HFFc6 (cell line): ENCODE measurements at places on chromosomes 13 and 19. TPM values are rescaled to one million over a fixed set of nuclear protein-coding genes. Genes with fewer than 3 reads are reported as not detected.

The LRRC63 gene
- total RNA-seq: not detected in 3 replicates

GRCh38 chr13:20491926-20492435 is 33.7 kb downstream of the CRYL1 start:
- DNase-seq: no peak
- H3K27me3 ChIP-seq: no peaks in the 10 kb centered on the region; the same call in 1 of the 2 replicates
- no peak overlapping the region for H3K4me3 ChIP-seq
- H3K4me1 ChIP-seq: peaks cover 20% of the 10 kb centered on the region
- no peaks in the 10 kb centered on the region for H3K36me3 ChIP-seq

The DAND5 gene
- total RNA-seq: not detected in 3 replicates

The ATP7B gene
- total RNA-seq: 0.94 to 3.2 TPM (median 3.1 TPM) in 3 replicates

DNA sequence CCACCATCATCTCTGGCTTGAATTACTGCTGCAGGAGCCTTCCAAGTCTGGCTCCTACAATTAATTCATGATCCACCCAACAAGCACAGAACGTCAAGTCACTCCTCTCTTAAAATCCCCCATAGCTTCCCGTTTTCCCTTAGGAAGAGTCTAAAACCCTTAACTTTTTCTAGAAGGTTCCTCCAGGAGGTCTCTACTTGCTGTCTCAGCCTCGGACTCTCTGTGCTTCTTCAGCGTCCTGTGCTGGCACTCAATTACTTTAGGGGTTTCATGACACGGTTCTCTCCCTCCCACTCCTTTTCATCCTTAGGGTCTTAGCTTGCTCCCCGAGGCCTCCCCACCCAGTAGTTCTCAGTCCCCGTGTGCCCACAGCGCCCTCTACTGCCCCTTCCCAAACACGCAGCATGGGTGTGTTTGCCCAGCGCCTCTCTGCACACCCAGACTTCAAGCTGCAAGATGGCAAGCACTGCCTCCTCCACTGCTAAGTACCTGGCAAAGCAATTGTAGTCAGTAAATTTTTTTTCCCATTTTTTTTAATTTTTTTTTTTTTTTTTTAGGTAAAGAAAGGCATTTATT is 25.8 kb upstream of the MAP3K10 start:
- H3K27ac ChIP-seq: no peak overlapping the region
- no peaks in the 10 kb centered on the region for H3K36me3 ChIP-seq
- H3K27me3 ChIP-seq: peaks cover 11% of the 10 kb centered on the region
- peaks cover 7% of the 10 kb centered on the region for H3K4me1 ChIP-seq
- no peak overlapping the region for H3K4me3 ChIP-seq

- no peak for DNase-seq
- H3K36me3 ChIP-seq: peaks cover 33% of the 10 kb centered on the region
- H3K4me1 ChIP-seq: peaks cover 89% of the 10 kb centered on the region
- peak overlapping the region; percentile 80 for H3K4me3 ChIP-seq
These were observed 22.2 kb downstream of the RASA3 start for GRCh38 chr13:114110091-114110829.

The RASAL3 gene
- not detected in 3 replicates for total RNA-seq

The ZNF135 gene
- 0.09 to 0.12 TPM in 2 of 3 replicates, not detected in the other for total RNA-seq

The MIR17HG gene
- 0.51 to 1.1 TPM (median 0.99 TPM) in 3 replicates for total RNA-seq

The PSG4 gene
- 0.26 to 0.53 TPM (median 0.32 TPM) in 3 replicates for total RNA-seq

The CEACAM7 gene
- not detected in 3 replicates for total RNA-seq

The RTBDN gene
- total RNA-seq: not detected in 3 replicates

DNA sequence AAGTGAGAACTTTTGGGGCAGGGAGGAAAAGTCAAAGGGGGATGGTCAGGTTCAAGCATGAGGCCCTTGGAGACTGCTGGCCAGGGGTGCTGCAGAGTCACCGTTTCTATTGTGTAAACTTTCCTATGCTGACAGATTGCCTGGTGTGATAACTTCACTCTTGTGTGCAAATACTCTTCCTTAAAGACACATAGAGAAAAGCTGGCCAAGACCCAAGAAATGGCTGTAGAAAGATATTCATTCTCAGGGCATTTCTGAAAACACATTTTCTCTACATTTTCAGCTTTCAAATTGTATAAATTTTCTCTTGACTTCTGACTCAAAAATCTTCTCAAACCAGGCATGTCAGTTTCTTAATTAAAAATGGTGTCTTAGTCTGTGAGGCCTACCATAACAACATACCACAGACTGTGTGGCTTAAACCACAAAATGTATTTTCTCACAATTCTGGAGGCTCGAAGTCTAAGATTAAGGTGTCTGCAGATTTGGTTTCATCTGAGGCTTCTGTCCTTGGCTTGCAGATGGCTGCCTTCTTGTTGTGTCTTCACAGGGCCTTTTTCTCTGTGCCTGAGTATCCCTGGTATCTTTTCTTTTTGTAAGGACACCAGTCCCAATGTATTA is 304.5 kb downstream of the KCNRG start:
- peak overlapping the region; percentile 58 for H3K27ac ChIP-seq
- DNase-seq: peak; percentile 28
- 0 out of 2 replicates have a peak overlapping the region, but pooled peaks have one; percentile 1 for H3K4me3 ChIP-seq
- peaks cover 37% of the 10 kb centered on the region for H3K4me1 ChIP-seq
- H3K36me3 ChIP-seq: no peaks in the 10 kb centered on the region; the same call in 1 of the 2 replicates

GRCh38 chr13:46535825-46536224 is 17.1 kb upstream of the LRCH1 start:
- no peak overlapping the region for H3K27ac ChIP-seq
- no peaks in the 10 kb centered on the region for H3K36me3 ChIP-seq
- H3K4me1 ChIP-seq: peaks cover 2% of the 10 kb centered on the region
- peaks cover 5% of the 10 kb centered on the region; the same call in 1 of the 2 replicates for H3K27me3 ChIP-seq
- H3K4me3 ChIP-seq: no peak overlapping the region

The KLK13 gene
- total RNA-seq: not detected in 3 replicates

GRCh38 chr13:99322297-99323103 is 15.3 kb upstream of the GPR183 start:
- peak overlapping the region; percentile 89 for H3K27ac ChIP-seq
- H3K4me1 ChIP-seq: peaks cover 64% of the 10 kb centered on the region
- peaks cover 2% of the 10 kb centered on the region; the same call in 1 of the 2 replicates for H3K27me3 ChIP-seq

- H3K36me3 ChIP-seq: no peaks in the 10 kb centered on the region
- DNase-seq: no peak
- H3K4me1 ChIP-seq: no peaks in the 10 kb centered on the region
- H3K27me3 ChIP-seq: peaks cover 1% of the 10 kb centered on the region; the same call in 1 of the 2 replicates
- H3K27ac ChIP-seq: no peak overlapping the region
These were observed 1042.5 kb upstream of the SPRY2 start for GRCh38 chr13:81383444-81383843.

GRCh38 chr19:6730941-6731670 is 6.3 kb downstream of the GPR108 start:
- H3K4me1 ChIP-seq: peaks cover 4% of the 10 kb centered on the region
- H3K27me3 ChIP-seq: no peaks in the 10 kb centered on the region; the same call in 1 of the 2 replicates
- no peak for DNase-seq
- no peak overlapping the region for H3K27ac ChIP-seq
- peaks cover 13% of the 10 kb centered on the region for H3K36me3 ChIP-seq
- no peak overlapping the region for H3K4me3 ChIP-seq

- no peak overlapping the region for H3K27ac ChIP-seq
- no peak overlapping the region for H3K4me3 ChIP-seq
- H3K36me3 ChIP-seq: no peaks in the 10 kb centered on the region
- no peaks in the 10 kb centered on the region for H3K4me1 ChIP-seq
- DNase-seq: no peak
- H3K27me3 ChIP-seq: peaks cover 2% of the 10 kb centered on the region; the same call in 1 of the 2 replicates
These were observed 85.2 kb downstream of the FOXO1 start for GRCh38 chr13:40581277-40581579.

DNA sequence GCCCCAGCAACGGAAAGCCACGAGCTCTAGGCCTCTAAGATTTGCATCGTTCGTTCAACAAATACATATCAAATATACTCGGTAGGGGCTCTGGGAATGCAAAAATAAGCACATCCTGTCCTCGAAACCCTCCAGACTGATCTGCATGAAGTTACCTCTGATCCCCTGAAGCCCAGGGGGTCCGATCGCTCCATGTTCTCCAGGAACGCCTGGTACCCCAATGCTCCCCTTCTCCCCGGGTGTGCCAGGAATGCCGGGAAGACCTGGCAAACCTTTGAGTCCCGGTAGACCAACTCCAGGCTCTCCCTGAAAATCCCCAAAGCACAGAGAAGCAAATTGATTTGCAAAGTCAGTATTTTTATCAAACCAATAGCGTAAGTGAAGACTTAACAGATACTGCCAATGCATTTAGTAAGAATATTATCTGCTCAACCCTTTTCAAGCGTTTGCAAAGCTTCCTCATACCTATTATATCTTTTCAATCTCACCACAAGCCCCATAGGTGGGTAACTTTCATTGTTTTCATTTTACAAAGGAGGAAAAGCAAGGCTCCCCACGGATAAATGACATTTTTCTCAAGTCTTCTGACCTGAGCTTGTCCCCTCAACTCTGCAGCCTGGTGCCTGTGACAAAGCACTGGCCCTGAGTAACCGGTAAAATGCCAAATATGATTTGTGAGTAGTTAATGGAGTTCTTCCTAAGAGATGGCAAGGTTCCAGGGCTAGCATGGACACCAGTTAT is 127.7 kb downstream of the COL4A1 start:
- no peak overlapping the region for H3K27ac ChIP-seq
- H3K4me1 ChIP-seq: no peaks in the 10 kb centered on the region
- H3K4me3 ChIP-seq: no peak overlapping the region
- peaks cover 4% of the 10 kb centered on the region; the same call in 1 of the 2 replicates for H3K27me3 ChIP-seq
- H3K36me3 ChIP-seq: peaks cover 33% of the 10 kb centered on the region

The PSG2 gene
- 2.2 and 2.7 TPM in 2 replicates for total RNA-seq

GRCh38 chr19:17235300-17235970 is 9.4 kb downstream of the OCEL1 start:
- H3K36me3 ChIP-seq: peaks cover 15% of the 10 kb centered on the region
- no peaks in the 10 kb centered on the region for H3K27me3 ChIP-seq
- no peaks in the 10 kb centered on the region; the same call in 1 of the 2 replicates for H3K4me1 ChIP-seq
- peak; percentile 75 for DNase-seq

The CA11 gene
- total RNA-seq: 0.53 to 2.3 TPM (median 1.5 TPM) in 3 replicates

The PSG11 gene
- total RNA-seq: 0.40 to 0.55 TPM (median 0.53 TPM) in 3 replicates

DNA sequence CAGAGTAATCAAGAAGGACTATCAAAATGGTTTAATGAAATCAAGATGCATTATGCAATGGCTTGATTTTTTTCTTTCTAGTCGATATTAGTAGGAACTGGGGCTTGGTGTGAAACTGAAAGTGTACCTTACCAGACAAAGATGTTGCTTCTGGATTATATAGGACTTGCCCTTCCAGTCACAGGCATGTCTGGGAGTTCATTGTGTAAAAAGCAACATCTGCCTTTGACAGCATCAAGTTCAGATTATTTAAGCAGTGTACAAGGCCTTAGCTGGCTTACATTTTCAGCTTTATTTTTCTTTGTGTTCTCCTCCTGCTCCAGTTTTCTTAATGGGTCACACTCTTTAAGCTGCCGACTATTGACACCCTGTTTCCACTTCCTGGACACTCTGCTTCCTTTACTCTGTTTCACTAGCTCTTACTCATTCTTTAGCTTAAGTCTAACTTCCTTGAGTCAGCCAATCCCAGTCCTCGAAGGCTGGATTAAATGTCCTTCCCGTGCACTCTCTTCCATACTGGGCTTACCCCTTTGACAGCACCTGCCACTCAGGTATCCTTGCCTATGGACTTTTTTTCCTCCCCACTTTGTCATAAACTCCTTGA is 29.4 kb upstream of the OLFM4 start:
- H3K27me3 ChIP-seq: no peaks in the 10 kb centered on the region
- H3K4me1 ChIP-seq: no peaks in the 10 kb centered on the region
- no peaks in the 10 kb centered on the region for H3K36me3 ChIP-seq
- no peak for DNase-seq
- no peak overlapping the region for H3K4me3 ChIP-seq
- no peak overlapping the region for H3K27ac ChIP-seq

The CATSPERD gene
- total RNA-seq: not detected in 3 replicates

- peak overlapping the region; percentile 83 for H3K27ac ChIP-seq
- peak overlapping the region; percentile 82 for H3K4me3 ChIP-seq
- H3K4me1 ChIP-seq: peaks cover 40% of the 10 kb centered on the region
- peaks cover 3% of the 10 kb centered on the region; the same call in 1 of the 2 replicates for H3K27me3 ChIP-seq
- 0 out of 2 replicates have a peak, but pooled peaks cover 9% of the 10 kb centered on the region for H3K36me3 ChIP-seq
These were observed 1.1 kb upstream of the NR2F6 start for GRCh38 chr19:17246681-17247425.

DNA sequence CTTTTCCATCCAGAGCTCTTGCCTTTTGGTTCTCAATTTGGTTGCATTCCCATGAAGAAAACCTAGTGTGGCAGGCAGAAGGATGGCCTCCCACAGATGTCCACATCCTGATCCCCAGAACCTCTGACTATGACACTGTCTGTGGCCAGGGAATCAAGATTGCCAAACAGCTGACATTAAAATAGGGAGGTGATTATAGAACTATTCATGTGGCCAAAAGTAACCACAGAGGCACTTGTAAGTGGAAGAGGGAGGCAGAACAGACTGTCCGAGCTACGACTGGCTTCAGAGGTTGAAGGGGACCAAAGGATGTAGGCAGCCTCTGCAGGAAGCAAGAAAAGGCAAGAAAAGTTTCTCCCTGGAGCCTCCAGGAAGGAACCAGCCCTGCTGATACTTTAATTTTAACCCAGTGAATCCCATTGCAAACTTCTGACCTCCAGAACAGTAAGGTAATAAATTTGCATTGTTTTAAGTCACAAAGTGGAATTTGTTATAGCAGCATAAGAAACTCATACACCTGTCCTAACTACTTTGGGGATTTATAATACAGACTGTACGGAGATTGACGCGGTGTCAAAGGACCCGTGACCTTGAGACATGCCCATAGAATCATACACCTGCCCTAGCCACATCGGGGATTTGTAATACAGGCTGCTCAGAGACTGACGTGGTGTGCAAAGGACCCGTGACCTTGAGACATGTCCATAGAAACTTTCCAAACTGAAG is 106.5 kb downstream of the ATP11A start:
- H3K36me3 ChIP-seq: peaks cover 21% of the 10 kb centered on the region
- no peaks in the 10 kb centered on the region for H3K27me3 ChIP-seq
- DNase-seq: no peak
- H3K27ac ChIP-seq: no peak overlapping the region
